ENCODE measurements at places on chromosomes 6 and 20.

- no peak for DNase-seq
These were observed 107.3 kb downstream of the NCOA3 start for GRCh38 chr20:47609001-47609400.

- DNase-seq, result no peak
These were observed 241.4 kb downstream of the LAMA2 start for GRCh38 chr6:129124347-129124746.

- no peak for DNase-seq
These were observed 3.9 kb upstream of the LTV1 start for GRCh38 chr6:143839196-143839595.

GRCh38 chr6:119326291-119327005 lies 23.1 kb downstream of the MAN1A1 start:
- DNase-seq, result no peak

DNA sequence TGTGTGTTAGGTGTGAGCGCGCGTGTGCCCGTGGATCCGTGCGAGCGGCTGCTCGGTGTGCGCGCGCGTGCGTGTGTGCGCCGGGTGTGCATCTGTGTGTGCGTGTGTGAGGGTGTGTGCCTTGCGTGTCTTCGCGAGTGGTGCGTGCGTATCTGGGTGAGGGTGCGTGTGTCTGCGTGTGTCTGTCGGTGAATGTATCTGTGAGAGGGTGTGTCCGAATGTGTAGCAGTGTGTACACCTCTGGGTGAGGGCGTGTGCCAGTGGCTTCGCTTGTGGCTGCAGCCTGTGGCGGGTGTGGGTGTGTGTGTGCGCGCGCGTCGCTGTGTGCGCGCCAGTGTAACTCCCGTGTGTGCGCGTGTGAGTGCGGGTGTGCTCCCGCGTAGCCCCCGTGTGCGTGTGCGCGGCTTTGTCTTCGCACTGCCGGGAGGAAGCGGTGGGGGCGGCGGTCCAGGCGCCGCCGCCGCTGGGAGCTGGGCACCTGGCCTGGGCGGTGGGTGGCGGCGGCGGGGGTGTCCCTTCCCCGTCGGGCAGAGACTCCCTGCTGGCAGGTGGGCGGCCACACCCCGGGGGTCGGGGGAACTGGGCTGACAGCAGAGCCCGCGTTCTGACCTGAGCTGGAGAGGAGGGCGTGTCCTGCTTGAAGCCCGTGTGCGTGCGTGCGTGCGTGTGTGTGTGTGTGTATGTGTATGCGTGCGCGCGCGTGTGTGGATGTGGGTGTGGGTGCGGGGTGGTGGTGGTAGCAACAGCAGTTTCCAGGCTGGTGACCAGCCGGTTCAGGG lies 61.3 kb upstream of the EPB41L1 start:
- DNase-seq, result peak; percentile 2

- no peak for DNase-seq
These were observed 76.3 kb downstream of the FARS2 start for GRCh38 chr6:5337573-5337972.

DNA sequence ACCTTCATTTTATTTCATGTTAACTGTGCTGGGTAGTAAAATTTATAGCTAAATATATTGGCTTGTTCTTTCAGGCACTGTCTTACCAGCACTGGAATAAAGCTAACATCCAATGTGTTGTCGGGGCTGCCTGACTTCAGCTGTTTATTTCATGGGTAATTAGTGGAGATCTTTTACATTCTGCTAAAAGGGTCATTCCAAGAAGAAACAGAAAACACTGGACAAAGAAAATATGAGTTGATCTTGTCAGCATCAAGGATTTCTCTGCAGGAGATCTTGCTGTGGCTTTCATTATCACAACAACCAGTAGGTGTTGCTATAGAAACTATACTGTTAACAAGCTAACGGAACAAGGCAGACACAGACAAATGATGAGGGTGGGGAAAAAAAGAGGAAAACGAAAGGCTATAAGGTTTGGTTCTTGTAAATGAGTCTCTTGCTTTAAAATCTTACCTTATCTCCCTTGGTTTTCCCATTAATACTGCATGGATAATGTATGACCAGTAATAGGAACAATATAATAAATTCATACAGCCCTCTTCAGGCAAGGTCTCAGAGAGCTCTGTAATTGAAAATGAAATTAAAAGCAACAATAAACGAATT lies 206.8 kb downstream of the SIM1 start:
- DNase-seq, result no peak

DNA sequence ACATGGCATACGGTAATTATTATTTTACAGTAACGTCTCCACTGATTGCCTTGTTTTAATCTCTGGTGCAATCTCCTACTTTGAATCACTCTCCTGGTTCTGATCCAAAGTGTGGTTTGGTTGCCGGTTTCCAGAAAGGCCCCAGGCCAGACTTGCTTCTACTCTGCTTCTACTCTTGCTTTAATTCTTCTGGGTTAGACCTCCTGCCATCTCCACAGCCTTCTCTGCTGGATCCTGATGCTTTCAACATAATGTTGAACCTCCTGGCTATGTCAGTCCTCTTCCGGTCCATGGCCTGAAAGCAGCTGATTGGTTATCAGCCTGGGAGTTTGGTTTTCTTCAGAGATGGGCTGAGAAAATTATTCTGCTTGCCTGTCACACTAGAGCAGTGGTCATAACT lies 266.5 kb upstream of the RIMS1 start:
- DNase-seq, result no peak

GRCh38 chr20:8215361-8215781 lies 83.3 kb downstream of the PLCB1 start:
- DNase-seq, result no peak

- no peak for DNase-seq
These were observed 64.5 kb downstream of the CDC5L start for GRCh38 chr6:44451803-44452695.

DNA sequence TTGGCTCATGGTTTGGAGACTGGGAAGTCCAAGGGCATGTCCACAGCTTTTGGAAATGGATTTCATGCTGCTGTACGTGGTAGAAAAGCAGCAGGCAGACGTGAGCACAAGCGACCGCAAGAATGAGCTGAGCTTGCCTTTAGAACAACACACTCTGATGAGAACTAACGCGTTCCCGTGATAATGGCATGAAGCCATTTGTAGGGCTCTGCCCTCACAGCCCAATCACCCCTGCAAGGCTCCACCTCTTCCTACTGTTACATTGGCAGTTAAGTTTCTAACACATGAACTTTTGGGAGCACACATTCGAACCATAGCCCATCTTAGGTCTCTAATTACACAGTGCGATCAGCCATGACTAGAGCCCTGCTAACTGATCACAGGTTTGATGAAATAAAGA lies 107.5 kb upstream of the TMEM170B start:
- no peak for DNase-seq

- no peak for DNase-seq
These were observed 2.6 kb upstream of the ZKSCAN3 start for GRCh38 chr6:28347119-28347518.

DNA sequence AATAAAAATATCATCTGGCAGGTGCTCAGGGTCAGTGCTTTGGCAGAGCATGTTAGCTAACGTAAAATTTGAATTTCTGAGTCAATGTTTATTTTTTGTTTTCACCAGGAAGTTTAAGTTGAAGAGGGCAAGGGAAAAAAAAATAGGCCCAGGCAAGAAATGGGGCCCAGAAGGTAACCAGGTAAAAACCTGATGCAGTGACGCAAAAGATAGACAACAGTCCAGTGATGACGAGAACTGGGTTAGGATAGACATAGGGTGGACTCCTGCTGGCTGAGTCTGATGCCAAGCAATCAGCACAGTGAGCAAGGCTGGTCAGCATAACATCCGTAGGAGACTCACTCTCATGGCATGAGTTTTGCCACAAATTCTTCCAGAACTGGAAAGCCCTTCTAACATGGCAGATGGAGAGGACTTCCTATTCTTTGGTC lies 42.2 kb downstream of the ZHX3 start:
- DNase-seq, result no peak

GRCh38 chr6:112149719-112150263 lies 62.4 kb downstream of the FAM229B start:
- DNase-seq, result no peak

DNA sequence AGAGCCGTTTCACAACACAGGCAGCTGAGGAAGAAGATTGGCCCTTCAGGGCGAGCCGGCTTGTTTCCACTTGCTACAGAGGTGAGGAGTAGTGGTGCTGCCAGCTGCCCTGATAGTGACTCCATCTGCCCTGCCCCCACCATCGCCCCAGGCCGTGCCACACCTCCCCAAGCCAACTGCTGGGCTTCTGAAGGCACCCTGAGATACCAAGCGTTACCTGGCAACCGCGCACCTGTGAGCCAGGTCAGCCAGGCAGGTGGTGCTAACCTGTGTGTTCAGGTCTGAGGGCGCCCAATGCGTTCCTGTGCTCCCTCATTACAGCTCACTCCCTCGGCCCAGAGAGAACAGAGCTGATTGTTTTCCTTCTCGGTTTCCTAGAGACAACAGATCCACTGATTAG lies 299.1 kb upstream of the ID4 start:
- no peak for DNase-seq

DNA sequence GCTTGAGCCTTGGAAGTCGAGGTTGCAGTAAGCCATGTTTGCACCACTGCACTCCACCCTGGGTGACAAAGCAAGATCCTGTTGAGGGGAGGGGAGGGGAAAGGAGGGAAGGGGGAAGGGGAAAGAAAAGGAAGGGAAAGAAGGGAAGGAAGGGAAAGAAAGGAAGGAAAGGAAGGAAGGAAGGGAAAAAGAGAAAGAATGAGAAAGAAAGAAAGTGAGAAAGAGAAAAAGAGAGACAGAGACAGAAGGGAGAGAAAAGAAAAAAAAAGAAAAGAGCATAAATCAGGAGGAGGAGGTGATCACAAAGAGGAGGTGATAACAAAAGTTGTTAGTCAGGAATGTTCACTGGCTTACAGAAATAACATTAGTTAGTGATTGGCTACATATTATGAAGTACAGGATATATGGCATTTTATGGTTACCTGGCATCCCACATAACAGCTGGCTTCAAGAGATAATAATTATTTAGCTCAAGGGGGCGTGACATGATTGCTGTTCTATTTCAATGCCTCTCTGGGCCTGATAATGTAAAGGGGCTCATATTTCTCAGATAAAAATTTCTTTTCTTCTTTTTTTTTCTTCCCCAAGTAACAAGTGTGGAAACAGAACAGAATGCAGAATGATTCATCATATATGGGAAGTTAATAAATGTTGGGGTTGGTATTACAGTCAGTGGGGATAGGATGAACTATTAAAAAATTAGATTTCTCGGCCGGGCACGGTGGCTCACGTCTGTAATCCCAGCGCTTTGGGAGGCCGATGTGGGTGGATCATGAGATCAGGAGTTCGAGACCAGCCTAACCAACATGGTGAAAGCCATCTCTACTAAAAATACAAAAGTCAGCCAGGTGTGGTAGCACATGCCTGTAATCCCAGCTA lies 27.1 kb downstream of the SAMHD1 start:
- no peak for DNase-seq

GRCh38 chr6:27100921-27101320 lies 146.6 kb upstream of the PRSS16 start:
- no peak for DNase-seq

- no peak for DNase-seq
These were observed 42.8 kb downstream of the MYO6 start for GRCh38 chr6:75791881-75792280.

DNA sequence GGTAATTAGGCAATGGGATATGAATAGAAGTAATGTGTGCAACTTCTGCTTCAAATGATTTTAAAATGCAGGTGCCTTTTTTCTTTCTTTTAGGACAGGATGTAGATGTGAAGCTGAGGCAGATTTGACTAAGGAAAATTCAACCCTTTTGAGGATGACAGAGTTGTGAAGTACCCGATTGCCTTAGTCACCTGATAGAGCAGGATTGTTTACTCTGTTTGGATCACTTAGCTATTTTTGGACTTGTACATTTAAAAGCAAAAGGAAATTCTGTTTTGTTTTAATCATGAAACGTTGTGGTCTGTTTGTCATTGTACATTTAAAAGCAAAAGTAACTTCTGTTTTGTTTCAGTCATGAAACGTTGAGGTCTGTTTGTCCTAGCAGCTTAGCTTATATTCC lies 143.4 kb downstream of the FAM83B start:
- no peak for DNase-seq

- no peak for DNase-seq
These were observed 31.9 kb upstream of the TCP11 start for GRCh38 chr6:35173044-35173426.

DNA sequence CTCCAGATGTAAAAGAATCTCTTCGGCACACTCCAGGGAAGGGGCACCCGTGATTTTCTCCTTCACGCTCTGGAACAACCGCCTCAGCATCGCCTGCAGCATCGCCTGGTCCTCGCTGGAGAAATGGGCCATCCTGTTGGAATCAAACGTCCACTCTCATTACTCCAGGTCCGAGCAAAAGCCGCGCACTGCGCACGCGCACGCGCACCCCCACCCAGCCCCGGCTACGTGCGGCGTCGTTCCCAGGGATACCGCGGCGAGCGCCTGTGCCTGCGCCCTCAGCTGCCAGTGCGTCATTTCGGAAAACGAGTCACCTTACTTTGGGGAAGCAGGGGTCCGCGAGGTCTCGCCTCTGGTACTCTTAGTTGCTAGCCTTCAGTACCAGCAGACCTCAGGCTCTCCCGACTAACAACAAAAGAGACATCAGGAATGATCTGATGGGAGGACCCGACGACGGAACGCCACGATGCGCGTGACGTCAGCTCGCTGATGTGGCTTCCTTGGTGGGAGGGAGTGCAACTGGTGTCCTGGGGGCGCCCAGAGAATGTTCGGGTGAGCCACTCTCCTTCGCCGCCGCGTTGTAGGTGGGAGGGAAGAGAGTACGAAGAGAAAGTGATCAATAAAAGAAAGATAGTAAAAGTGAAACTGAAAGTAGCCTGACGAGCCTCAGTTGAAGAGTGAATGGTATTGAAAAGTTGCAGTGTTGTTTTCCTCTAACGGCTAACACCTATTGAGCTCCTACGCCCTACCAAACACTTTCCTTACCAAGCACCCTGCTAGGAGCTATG lies at the start of gene TBC1D32:
TSS of gene TBC1D32 (minus strand) at position 182 of the 788 bp plus-strand sequence. CDS start at position 132, 50 bp downstream.
- peak; percentile 69 for DNase-seq

DNA sequence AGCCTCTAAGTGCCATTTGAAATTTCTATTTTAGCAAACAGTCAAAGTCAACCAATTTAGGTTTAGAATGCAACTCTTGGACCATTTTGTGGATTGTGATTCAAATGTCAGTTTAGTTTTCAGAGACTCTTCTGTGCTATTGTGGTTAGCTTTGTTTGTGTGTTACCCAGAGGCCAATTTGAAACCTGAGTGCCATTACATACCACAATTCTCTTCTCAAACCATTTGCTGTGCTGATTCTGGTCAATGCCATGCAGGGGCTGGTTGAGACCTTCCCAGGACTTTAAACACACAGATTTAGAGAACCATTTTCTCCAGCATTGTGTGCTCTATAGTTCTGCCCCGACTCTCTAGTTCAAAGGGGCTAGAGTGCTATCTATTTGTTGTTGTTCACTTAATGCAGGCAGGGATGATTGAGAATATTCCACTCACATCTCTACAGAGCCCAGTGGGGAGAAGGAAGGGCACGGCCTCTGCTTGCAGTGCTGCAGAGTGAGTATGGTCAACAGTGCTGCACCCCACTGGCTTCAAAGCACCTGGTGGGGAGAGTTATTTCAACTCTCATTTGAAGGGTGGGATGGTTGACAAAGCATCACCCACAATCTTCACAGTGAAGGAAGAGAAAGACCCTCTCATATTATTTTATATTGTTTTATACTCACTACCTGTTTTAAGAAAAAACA lies 738.2 kb downstream of the COL12A1 start:
- DNase-seq, result no peak
